ENCODE measurements at places on chromosomes 12 and 14.

DNA sequence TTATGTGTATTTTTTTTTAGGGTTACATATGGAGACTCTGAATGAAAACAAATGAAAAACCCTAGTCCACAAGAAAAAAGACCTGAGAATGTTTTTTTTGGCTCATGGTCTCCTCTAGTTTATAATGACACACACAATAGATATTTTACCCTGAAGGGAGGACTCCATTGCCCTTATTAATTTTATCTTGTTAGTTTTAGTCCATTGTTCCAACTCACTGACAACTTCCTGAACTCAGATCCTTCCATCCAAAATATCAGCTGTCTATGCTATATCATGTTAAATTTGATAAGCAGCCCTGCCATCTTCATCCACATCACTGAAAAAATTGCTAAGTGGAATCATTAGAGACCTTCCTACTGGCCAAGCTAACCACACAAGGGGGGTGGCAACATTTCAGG is 232.1 kb downstream of the MON2 start:
- no peak for DNase-seq

DNA sequence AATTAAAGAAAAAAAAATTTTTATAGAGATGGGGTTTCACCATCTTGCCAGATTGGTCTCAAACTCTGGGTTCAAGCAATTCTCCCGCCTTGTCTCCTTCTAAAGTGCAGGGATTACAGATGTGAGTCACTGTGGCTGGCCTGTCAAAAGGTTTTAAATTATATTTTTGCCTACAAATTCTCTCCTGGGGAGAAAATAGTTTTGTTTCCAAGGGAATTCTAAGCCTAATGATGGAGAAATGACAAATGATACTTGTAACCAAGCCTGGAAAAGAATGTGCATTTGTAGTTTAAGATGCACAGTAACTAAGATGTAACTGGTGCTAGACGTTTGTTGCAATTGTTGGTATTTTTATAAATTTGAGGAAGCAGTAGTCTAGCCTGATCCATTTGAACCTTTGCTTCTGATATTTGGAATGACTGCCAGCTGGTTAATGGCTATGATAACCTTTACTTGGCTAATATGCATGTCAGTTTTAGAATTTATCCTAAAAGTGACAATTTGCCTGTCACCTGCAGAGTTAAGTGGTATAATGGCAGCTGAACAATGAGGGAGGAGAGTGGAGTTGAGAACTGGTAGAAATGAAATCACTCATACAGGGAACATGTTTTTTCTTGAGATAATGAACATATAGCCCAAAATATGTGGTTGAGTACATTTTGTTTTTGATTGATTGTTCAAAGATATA is 148.0 kb downstream of the FUT8 start:
- no peak for DNase-seq

GRCh38 chr12:123763093-123763492 is 992 bp downstream of the DNAH10 start:
- no peak for DNase-seq

DNA sequence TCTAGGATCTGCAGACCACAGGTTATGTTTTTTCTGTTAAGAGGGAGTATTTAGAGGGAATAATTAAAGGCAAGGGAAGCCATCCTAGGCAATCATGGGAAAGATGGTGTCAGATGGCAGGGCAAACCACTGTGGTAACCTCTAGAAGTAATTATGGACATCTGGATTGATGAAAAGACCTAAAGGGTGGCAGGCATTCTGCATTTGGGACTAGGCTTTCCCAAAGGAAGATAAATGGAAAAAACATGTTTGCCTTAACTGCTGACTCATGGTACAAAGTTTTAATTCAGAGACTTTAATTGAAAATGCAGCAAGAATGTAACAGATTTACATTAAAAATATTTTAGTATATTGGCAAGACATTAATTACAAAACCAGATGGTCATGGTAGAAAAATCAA is 88.1 kb downstream of the TMEM30B start:
- no peak for DNase-seq

GRCh38 chr14:25116607-25117006 is 66.7 kb upstream of the STXBP6 start:
- no peak for DNase-seq

DNA sequence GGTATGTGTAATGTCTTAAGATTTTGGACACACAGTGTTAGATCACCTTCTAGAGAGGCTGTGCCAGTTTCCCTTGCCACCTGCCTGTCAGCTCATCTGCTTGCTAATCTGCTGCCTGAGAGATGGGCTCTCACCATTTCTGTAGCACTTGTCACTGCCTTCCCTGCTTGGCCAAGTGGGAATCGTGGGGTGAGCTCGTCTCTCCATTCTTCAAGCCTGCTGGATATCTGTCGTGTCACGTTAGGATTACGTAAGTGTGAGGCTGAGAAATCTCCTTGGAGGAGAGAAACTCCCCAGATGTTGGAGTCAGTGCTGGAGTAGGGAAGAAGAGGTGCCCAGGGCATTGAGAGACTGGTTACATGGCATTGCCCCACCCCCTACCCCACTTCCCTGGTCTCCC is 8.6 kb upstream of the RPH3A start:
- DNase-seq, result no peak

GRCh38 chr14:92710001-92710341 is 38.5 kb downstream of the LGMN start:
- no peak for DNase-seq

- no peak for DNase-seq
Observed at GRCh38 chr12:47407463-47408129, 298.2 kb downstream of the RPAP3 start.

DNA sequence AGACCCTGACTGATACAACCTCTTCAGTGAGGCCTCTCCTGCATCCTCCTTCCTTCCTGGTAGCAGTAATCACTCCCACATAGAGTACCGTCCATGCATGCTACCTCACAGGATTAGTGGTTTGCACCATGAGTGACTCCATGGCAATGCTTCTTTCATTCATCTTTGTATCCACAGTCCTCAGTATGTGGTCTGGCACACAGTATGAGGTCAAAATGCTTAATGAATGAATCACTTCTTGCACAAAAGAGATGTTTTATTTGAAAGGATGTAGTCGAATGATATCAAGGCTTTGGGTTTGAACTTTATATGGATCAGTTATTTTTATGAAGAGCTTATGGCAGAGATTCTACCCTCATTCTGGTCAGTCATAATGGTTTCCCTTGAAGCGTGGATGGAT is 42.2 kb downstream of the KCNA5 start:
- DNase-seq, result peak; percentile 74

- DNase-seq, result no peak
Observed at GRCh38 chr12:114913871-114914801, 230.2 kb upstream of the TBX3 start.

DNA sequence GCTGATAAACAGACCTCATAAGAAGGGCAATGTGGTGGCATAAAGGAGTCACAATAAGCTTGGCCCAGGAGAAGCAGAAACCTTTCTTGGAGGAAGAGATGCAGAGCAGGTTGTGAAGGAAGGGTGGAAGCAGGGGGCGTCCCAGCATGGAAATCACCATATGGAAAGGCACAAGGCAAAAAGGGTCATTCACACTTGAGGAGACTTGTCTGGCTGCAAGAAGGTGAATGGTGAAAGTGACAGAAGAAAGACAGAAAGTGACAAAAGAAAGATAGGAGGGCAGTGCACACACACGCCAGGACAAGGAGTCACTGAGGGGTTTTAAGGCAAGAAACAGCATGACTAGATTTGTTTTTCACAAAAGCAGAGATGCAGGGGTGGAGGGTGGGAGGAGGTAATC is 38.3 kb downstream of the GALNT4 start:
- DNase-seq, result no peak

DNA sequence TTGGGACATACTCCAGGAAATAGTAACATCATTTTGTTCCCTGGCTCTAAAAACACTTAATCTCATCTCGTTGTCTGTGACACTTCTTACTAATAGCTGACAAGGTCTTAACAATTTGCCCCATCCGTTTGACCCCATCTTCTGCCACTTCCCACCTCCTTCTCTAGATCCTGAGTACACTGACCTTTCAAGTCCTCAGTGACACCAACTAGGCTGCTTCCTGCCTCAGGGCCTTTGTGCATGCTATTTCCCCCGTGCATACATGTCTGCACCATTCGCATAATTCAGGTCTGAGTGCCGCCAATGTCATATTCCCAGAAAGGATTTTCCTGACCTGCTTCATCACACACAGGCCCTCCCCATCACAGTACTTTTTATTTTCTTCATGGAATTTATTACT is 70.6 kb upstream of the CCND2 start:
- DNase-seq, result no peak

GRCh38 chr12:68647507-68647906 is 36.8 kb downstream of the RAP1B start:
- no peak for DNase-seq

DNA sequence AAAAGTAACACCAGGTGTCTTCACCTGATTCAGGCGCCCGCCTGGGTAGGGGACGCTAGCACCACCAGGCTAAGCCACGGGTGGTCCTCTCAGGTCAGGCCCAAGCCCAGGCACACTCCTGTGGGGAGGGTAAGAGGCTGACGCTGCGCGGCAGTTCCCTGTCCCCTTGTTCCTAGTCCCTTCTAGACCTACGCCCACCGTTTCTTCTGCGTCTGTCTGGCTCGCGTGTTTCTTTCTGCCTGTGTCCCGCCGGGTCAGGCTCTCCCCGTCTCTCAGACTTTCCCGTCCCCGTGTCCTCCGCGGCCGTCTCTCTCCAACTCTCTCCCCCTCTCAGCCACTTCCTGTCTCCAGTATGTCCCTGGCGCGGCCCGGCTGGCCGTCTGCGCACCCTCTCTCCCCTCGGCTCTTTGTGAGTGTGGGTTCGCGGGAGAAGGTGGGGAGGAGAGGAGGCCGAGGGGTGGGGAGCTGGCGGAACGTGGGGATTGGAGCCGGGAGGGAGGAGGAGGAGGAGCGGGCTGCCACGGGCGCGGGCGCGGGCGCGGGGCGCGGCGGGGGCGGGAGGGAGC is 3.1 kb upstream of the TNS2 start:
- peak; percentile 73 for DNase-seq

GRCh38 chr12:104689635-104690034 is 232.9 kb downstream of the CHST11 start:
- no peak for DNase-seq

DNA sequence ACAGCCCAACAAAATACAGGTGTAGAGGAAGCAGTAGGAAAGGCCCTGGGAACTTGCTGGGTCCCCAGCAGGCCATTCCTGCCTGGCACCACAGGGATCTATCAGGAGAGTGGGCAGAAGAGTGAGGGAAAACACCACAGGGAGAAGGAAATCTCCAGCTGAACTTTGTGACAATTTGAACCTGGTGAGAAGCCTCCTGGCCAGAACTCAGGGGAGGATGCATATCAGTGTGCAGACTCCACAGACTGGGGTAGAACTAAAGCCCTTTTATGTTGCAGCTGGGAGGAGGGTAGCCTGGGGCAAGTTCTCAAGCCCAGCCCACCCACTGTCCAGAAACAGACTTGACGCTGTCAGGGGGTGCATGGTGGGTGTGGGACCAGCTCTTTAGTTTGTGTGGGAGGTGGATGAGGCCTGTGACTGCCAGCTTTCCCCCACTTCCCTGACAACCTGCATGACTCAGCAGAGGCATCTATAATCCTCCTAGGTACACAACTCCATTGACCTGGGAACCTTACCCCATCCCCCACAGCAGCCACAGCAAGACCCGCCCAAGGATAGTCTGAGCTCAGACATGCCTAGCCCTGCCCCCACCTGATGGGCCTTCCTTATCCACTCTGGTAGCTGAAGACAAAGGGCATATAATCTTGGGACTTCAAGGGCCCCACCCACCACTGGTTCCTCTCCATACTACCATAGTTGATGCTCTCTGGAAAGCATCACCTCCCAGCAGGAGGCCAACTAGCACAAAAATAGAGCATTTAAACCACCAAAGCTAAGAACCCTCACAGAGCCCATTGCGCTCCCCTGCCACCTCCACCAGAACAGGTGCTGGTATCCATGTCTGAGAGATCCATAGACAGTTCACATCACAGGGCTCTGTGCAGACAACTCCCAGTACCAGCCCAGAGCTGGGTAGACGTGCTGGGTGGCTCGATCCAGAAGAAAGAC is 28.9 kb downstream of the PNN start:
- DNase-seq, result no peak

DNA sequence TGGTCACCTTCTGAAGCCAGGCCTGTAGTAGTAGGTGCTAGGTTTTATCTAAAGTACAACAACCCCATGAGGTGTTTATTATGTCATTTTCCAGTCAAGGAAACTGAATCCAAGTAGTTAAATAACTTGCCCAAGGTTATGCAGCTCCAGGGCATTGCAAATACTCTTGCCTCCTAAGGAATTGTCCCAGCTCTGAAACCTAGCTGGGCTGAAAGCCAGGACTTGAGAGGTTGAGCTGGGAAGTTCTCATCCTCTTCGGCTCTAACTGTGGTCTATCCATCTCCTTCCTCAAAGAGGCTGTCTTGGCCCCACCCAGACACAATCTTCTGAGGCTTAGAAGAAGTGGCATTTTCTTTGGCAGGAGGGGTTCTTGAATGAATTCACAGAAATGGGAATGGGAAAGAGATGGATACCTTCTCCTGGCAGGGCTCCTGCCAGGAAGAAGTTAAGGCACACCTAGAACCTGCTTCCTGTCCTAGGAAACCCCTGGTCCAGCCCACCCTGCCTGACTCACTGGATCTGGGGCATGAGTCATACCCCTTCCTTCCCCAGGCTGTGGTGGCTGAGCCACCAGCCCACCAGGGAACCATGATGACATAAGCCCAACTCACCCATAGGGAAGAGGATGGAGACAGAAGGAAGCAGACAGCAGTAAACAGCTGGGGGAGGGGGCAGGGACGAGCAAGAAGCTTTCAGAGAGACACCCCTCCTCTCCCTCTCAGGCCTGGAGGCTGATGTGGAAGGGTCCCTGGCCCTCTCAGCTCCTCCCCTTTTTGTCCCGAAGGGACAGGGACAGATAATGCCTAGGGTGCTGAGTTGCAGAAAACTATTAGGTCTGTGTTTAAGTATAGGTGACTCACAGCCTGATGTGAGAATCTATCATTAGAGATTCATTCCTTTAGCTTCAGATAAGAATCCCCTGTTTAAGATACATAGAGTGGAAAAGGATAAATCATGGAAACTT is 2.1 kb upstream of the PLEK2 start:
- DNase-seq, result peak; percentile 71

GRCh38 chr14:98514016-98514415 is 758.0 kb downstream of the BCL11B start:
- DNase-seq, result no peak

DNA sequence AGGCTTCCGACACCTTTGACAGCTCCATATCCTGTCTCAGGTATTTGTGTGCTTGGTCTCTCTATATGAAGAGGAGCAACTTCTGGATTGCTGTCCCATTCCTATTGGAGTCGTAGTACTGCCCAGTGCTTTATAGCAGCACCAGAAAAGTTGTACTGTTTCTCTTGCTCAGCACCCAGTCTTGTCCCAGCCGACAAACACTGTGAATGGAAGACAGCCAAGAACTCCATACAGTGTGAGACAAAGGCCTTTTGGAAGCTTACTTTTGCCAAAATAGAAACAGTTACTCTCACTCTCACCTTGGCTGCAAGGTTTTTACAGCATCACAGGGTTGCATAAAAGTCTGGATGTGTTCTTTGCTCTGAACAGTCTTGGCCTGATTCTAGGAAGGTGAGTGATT is 105.3 kb downstream of the TGFB3 start:
- DNase-seq, result no peak
